ENCODE measurements at places on chromosomes 16 and 17.

DNA sequence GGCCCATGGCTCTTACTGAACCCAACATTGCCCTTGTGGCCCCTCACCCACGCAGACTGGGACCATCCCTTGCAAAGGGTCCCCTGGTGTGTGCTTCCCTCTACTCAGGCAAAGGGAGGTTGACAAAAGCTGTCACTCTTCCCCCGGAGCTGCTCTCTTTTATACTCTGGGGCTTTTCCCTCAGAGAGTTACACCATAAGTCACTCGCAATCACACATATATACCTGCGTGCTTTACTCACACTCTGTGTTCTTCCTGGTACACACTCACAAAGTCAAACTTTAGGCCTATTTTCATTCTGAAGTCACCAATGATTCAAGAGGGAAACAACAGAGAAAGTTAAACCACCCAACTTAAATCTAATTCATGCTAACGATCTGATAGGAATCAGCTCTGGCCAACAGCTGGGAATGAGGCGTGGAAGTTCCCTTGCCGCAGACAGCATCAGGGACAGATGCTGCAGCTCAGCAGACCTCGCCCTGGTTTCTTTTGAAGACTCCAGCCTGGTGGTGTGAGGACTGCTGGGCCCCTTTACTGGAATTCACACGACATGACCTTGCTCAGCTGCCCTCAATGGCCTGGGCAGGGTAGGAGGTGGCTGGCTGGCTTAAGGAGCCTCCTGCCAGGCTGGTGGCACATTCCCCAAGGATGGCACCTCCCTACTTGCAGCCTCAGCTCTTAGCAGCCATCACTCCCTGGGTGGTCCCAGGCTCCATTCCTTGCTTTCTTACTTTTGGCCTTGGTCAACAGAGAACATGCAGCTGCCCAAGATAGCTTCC lies 27.3 kb downstream of the HIC1 start:
- no peak for DNase-seq

- DNase-seq = no peak
These were observed 11.7 kb upstream of the COX10 start for GRCh38 chr17:14057591-14057990.

DNA sequence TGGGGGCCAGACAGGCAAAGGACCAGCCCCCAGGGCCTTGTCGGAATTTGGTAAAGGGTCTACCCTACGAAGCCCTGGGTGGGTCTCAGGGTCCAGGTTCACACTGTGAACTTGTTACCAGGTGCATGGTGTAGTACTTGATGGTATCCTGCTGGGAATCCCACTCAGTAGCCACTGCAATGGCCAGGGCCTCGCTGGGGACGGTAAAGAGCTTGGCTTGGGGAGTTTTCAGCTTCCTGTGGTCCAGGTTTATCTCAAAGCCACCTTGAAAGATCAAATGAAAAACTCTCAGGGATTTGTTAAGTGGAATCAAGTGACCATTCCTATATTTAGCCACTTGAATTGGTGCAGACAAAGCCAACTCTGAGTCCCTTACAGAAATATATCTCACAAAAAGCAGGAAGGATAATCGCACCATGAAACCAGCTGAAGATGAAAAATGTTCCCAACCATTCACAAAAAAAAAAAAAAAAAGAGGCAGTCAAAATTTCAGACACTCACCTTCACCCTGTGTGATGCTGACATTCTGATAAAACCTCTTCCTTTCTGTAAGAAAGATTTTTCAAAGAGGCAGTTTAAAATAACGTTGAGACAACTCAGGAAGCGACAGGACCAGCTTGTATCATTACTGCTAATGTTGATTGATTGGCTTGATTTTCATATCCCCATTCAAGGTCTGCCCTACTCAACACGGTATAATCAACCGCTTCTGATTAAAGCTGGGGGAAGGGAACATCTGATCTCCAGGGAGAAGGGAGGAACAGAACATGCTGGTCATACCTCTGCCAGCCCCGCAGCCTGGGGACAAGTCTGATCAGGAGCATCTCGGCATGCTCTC lies 10.6 kb downstream of the ATPAF2 start:
- no peak for DNase-seq

DNA sequence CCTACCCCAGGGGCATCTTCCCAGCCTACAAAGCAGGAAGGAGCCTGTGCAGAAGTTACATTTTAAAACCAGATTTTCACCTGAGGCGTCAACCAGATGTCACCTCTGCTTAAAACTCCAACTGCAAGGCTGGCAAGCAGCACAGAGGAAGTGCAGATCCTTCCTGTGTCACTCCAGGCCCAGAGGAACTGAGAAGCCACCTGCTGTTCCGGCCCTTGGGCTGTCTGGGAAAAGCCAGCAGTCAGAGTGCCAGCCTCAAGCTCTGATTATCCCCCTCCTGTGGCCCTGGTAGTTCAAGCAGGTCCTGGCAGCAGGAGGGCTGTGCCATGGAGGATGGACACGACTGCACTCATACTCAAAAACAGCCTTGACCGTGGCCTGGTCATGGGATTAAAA lies 10.2 kb downstream of the POLR2C start:
- no peak for DNase-seq

- no peak for DNase-seq
These were observed 5.0 kb downstream of the CD19 start for GRCh38 chr16:28936784-28937155.

GRCh38 chr16:51388516-51388951 lies 237.5 kb upstream of the SALL1 start:
- no peak for DNase-seq

GRCh38 chr16:31225193-31225592 lies 8.3 kb upstream of the PYDC1 start:
- no peak for DNase-seq

DNA sequence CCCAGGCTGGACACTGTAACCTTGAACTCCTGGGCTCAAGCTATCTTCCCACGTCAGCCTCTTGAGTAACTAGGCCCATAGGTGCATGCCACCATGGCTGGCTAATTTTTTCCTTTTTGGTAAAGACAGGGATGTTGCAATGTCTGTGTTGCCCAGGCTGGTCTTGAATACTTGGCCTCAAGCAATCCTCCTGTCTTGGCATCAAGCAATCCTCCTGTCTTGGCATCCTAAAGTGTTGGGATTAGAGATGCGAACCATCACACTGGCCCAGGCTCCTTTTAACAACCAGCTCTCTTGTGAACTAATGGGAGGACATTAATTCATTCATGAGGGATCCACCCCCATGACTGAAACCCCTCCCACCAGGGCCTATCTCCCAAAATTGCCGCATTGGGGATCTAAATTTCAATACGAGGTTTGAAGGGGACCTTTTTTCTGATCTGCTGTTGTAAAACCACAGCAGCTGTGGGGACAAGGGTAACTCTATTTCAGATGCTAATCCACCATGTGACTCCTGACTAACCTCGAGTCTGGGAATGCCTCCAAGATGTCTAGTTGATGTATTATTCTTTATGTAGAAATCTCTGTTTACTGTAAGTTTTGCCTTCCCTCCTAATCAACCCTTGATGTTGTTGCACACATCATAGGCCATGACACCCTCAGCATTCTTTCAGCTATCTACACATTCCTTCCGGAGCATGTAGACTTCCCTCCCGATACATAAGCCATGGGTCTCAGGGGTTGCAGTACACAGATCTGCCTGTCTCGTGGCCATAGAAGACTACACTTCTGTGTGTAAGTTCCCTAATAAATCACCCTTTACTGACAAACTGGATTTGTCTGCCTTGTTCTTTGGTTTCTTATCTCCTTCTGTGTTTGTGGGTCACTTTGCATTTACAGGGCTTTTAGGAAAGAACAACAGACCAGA lies 37.6 kb downstream of the RNF112 start:
- DNase-seq = no peak

DNA sequence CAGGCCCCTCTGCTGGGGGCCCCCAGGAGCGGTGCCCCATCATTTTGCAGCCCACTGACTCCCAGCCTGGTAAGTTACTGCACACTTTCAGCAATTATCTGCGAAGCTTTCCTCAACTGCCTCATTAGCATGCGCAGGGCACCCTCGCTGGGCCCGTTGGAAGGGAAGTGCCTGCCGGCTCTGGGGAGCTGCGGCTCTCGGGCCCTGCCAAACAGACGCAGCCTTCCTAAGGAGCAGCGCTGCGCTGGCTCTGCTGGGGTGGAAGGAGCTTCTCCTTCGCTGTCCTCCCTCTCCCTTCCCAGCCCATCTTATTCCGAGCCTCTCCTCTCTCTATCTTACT lies 71.0 kb downstream of the RBBP6 start:
- no peak for DNase-seq

DNA sequence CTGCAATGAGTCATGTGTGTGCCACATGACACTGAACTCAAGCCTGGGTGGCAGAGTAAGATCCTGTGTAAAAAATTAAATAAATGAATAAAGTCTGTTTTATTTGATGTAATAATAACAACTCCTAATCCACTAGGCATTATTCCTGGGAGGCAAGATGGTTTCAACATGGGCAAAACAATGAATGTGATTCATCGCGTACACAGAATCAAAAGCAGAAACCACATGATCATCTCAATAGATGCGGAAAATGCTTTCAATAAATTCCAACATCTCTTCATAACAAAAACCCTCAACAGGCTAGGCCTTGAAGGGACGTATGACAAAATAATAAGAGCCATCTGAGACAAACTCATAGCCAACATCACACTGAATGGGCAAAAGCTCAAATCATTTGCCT lies 195.4 kb downstream of the CDH11 start:
- no peak for DNase-seq

DNA sequence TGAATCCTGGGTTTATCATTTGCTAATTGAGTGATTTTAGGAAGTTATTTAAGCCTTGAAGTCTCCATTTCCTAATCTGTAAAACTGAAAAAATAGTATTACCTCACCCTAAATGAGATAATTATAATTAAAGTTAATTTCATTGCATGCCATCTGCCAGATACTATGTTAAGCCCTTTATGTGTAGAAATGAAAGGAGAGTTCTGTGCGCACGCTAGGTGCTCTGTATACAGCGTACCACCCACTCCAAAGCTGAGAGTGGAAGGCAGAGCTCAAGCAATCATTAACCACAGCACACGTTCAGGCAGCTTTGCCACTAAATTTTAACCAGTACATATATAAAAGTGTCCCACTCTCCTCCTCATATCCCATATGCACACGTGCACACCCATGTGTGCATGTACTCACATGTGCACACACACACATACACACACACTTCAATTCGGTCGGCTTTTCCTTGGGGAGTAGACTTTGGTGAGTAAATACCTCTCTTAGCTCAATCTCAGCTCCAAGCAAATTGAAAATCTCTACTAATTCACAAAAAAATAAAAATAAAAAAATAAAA lies 204.8 kb downstream of the GRIN2A start:
- DNase-seq = no peak

GRCh38 chr17:44585315-44585714 lies 28.0 kb downstream of the FZD2 start:
- DNase-seq = no peak

- no peak for DNase-seq
These were observed 20.0 kb downstream of the UNKL start for GRCh38 chr16:1394367-1394951.

DNA sequence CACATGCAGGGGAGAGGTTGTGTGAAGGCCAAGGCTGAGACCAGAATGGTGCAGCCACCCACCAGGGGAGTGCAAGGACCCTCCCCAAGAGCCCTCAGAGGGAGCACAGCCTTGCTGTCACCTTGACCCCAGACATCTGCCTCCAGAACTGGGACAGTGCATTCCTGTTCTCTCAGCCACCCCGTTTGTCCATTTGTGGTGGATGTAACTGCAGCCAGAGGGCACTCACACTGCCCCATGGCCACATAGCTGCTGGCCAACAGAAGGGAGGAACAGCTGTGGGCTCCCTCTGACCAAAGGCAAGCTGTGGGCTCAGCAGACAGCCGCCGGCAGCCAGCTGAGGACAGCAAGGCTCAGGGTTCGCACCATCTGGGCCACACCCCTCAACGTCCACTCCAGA lies 49.8 kb upstream of the KLHDC4 start:
- no peak for DNase-seq

- no peak for DNase-seq
These were observed 1253.7 kb upstream of the CDH8 start for GRCh38 chr16:63289834-63290460.

DNA sequence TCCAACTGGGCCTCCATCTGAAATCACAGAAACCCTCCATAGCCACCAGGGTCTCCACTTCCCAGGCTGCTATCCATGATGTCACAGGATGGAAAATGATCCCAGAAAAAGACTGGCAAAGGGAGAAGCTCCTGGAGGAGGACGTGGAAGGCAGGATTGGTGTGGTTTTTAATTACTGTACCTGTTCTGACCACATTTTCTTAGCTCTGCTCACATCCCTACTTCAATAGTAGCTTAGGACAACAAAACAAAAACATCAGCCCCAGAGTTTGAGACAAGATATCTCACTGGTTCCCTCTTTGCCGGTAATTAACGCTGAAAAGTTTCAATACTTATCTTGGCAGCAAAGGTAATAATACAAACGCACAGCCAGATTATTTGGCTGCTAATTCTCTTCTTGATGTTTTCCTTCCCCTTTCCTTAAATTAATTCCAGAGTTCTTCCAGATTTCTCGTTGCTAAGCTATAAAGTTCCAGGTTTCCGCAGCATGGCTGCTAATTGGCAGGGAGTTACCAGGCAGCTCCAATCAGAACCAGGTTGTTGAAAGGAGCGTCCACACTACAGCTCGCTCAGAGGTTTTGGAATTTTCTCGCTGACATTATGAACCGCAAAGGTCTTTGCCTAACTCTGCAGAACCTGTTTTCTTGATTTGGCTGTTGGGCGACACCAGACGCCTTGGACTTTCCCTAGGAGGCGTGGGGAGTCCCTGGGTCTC lies 263.4 kb downstream of the MRTFB start:
- no peak for DNase-seq

DNA sequence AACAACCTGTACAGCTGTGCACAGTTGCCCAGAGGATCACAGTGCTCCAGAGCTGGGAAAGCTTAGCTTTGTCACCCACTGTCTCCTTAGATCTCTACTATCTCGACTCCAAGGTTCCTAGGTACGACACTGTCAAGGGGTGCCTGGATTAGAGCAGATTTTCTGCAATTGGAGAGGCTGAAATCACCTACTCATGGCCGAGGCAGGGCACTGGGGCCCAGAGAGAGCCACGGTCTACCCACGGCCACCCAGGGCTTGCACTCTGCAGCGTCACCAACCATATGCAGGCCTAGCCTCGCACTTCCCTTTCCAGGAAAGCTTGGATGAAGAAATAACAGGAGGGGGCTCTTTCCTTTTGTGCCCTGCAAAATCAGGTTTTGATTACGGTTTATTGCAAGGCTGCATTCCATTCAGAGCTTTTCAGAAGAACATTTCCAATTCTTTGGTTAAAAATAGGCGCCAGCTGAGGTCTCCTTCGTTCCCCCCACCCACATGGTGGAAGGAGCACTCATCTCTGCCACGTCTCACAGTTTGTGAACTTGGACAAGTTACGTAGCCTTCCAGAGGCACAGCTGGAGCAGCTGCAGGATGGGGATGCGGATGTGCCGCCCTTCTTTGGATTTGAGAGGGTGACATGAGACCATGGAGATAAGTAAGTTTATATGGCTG lies 80.0 kb downstream of the IRX5 start:
- no peak for DNase-seq

DNA sequence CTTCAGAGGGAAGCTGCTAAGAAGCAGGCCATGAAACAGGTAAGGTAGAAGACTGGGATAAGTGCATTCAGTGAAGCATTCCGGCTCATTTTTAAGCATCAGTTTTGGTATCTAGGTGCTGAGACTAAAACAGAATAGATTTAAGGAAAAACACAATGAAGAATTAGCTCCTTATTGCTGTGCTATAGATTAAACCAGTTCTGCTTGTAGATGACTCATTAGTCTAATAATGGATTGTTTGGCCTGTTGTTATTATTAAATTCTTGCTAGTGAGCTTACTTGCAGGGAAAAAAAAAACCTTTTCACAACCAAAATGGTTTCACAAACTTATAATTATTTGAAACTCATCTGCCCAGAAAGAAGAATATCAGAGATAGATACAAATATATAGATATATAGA lies 55.9 kb downstream of the NSRP1 start:
- DNase-seq = no peak
